Stimulated activated CD8-positive, alpha-beta memory T cell treated with anti-CD3 and anti-CD28 coated beads, Interleukin-7, amount 100 ng/mL, for 1 hour (primary cell): ENCODE measurements at places on chromosomes 5 and 9.

GRCh38 chr5:126926187-126926586, 104.2 kb downstream of the MARCHF3 start:
- no peak for DNase-seq

DNA sequence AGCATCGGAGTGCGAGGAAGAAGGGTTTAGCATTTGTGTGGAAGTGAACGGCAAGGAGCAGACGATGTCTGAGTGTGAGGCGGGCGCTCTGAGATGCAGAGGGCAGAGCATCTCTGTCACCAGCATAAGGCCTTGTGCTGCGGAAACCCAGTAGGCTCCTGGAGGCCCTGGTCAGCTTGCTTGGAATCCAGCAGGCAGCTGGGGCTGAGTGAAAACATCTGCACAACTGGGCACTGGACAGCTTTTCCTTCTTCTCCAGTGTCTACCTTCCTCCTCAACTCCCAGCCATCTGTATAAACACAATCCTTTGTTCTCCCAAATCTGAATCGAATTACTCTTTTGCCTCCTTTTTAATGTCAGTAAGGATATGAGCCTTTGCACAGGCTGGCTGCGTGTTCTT, 72.1 kb downstream of the C7 start:
- no peak for DNase-seq

DNA sequence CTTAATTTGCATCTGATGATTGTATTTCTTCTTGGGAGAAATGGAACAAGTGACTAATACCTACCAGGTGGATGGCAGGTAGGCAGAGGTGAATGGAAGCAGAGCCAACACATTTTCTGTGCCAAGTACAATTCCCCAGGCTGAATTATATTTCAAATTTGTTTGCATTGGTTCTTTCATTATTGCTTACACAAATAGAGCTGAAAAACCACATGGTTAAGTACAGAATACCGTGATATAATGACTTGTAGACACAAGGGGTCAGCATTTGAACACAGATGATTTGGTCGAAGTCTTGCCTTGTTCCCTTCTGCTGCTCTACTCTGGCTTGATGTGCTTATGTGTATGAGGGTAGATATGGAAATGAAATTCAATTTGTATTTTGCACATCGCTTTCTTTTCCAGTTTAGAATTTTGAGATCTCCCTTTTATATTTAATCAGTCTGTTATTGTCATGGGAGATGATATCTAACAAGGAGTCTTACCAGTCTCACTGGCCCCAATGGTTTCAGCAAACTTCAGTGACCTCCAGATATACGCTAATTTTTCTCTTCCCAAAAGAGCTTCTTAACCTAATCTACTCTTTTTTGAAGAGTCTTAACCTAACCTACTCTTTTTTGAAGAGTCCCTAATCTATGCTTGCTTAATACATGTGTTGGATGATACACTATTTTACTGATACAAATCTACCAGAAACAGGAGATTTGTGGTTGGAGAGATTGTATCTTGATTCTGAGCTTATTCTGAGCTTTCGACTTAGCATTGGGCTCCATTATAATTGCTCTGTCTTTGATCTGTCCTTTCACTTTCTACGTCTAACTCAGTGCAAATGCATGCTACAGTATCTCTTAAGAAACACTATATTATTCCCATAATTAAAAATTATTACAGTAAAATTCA, 88.1 kb downstream of the PCSK1 start:
- DNase-seq = no peak

DNA sequence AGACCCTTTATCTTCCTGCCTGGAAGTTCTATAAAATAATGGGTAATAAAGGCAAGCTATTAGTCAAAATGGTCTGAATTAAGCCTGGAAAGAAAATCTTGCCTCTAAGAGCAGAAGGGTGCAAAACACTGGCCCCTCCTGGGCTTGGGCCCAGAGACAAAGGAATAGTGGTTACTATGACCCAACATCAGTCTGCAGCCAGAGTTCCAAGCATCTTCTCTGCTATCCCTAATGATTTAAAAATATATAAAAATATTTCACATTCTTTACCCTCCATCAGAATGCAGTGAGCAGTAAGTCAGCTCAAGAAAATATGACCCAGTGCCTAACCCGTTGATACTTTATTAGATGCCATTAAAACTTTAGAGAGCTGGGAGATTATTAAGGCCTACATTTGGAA, 14.7 kb downstream of the TNFAIP8 start:
- DNase-seq = no peak

DNA sequence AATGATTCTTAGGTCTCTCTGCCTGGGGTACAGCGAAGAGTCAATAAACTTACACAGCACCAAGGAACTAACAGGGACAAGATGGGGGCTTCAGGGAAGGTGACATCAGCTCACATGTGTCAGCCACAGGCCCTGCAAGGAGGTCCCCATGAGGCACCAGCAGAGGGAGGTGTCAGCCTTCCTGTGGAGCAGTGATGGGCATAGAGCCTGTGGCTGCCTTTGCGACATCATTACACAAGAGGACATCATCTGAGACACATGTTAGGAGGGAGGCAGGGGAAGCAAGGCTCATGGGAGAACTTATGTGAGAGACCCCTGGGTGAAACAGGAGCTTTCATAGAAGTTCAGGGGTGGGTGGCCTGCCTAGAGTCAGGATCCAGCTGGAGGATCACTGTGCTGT, 389.6 kb downstream of the SEMA5A start:
- no peak for DNase-seq

DNA sequence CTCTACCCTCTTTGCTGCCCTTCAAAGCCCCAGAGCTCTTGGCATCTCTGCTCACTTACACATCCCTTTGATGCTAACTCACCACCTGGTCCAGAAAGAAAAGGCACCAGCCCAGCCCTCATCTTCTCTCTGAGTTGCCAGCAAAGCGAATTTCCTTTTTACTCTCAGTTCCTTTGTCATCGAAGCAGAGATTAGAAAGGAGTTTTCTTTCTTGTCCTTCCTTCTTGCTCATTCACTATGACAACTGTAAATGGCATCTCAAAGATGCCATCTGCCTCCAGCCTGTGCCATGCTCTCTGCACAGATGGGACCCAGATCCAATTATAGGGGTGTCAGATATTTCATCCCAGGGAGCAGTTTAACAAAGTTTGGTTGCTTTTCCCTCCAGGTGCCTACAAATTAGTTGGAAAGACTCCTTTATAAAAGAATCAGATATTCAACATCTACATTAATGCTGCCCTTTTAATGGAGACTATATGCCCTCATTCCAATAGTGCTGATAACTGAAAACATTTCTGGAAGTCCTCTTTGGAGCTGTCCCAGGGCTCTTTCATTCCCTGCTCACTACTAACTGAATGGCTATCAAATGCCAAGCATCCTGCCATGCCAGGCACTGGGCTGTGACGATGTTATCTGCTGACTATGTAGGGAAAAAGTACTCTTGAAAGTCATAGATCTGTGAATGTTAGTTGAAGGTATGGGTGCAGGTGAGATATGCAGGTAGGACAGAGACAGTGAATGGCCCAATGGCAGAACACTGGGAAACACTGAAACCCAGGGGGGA, 58.9 kb downstream of the SUSD1 start:
- DNase-seq = no peak

- no peak for DNase-seq
Measured at GRCh38 chr9:6833518-6834192, 75.9 kb downstream of the KDM4C start.

DNA sequence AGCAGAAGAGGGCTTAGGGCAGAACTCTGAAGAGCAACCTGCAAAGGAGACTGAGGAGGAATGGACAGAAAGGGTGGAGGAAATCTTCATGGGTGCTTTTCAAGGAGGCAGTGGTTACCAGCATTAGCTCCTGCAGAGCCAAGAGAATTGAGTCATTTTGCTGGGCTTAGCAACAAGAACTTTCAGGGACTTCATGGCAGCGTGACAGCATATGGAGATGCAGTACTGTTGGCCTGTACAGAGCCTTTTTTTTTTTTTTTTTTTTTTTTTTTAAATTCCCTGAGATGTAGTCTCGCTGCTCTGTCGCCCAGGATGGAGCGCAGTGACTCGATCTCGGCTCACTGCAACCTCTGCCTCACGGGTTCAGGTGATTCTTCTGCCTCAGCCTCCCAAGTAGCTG, 296.0 kb upstream of the DMRT1 start:
- no peak for DNase-seq

GRCh38 chr9:89388084-89388867, 70.0 kb downstream of the SECISBP2 start:
- no peak for DNase-seq

DNA sequence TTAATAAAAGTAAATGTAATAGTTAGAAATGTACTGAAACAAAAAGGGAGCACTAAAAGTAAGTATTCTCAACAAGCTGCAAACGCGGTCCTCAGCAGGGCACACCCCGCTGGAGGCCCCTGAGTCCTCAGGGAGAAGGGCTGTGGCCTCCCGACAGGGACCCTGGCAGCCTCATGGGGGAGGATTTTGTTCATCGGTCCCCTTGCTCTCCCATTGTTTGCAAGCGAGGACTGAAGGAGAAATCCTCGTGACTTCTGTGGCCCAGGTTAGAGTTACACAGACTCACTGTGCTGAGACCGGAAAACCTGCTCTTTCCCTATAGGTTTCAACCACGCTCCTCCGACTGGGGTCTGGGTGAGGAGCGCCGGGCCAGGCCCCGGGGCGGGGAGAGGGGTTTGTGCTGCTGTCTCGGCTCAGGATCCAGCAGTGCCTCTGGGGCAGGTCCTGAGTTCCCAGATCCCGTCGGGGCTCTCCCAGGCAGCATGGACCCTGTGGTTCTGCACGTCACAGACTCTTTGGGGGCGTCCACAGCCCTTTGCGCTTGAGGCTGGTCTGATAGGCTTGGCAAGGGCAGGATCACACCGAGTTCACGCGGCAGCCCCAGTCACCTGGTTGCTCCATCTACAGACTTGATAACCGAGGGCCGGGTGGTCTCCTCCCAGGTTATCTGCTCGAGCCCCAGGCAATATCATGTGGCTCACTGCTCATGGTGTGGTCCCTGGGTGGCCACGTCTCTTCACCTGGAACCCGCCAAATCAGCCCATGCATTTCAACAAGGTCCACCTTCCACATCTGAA, 38.8 kb downstream of the MRPL36 start:
- no peak for DNase-seq

GRCh38 chr9:124345063-124345462, 70.2 kb downstream of the PSMB7 start:
- DNase-seq = no peak

- DNase-seq = no peak
Measured at GRCh38 chr5:88675708-88676636, 207.0 kb downstream of the MEF2C start.

GRCh38 chr5:90601468-90601867, 42.9 kb downstream of the ADGRV1 start:
- no peak for DNase-seq

DNA sequence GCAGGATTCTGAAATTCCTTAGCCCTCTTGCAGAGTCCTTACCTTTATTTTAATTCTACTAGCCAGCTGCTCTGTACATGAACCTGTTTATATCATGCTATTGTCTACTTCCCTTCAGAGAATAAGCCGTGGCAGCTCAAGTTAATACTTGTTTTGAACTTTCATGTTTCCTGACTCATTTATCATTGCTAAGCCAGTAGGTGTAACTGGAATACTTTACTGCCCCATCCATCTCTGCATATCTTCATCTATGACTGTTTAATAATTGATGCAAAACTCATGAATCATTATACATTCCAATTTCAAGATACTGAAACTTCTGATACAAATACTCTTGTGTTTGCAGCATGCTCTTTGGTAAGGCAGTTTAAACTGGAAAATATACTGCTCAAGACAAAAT, 174.7 kb downstream of the PPP2R2B start:
- DNase-seq = no peak

DNA sequence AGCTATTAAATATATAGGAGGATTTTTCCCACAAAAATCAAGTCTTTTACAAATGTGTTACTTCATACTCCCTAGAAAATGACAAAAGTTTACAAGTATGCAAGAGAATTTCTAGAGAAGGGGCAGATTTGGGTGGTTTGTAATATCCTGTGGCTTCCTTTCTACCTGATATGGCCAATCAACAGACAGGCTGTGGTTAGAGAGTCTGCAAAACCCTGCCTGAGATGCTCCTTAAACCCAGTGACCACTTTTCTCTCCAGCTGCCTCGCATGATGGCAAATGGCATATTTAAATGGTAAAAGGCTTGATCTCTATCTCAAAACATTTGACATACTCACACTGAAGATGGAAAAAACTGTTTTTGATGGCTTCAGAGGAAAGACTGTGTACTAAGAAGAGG, 550.1 kb upstream of the ZNF462 start:
- no peak for DNase-seq

DNA sequence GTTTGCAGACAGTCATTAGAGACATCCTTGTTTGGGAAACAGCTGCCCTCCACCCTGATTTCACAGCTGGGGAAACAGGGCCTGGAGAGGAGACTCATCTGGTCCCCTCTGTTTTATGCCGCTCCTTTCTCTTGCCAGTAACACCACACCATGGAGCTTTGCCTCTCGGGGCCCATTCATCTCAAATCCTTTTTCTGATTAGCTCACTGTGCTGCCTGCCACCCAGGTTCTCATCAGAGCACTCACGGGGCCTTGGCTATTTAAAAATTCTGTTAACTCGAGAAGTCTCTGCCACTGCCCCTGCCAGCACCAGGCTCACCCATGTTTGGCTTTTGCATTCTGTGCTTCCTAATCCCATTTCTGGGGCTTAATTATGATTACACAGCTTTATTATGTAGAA, 36.8 kb upstream of the C5orf58 start:
- no peak for DNase-seq

DNA sequence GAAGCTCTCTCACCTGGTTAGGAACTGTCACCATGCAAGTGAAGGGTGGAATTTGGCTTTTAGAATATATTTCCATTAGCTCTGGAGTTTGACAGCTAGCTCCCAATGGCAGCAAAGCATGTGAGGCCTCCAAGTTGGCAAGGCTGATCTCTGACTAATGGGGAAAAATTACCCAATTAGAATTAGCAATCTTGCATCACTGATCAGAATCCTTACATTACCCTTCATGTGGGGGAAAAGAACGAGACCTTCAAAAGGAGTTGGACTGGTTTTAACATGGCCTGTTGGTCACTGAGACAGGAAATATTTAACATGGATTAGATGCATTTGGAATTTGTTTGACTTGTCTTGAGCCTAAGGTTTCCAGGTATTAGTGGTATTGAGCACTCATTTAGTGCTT, 192.3 kb upstream of the GDNF start:
- DNase-seq = no peak

DNA sequence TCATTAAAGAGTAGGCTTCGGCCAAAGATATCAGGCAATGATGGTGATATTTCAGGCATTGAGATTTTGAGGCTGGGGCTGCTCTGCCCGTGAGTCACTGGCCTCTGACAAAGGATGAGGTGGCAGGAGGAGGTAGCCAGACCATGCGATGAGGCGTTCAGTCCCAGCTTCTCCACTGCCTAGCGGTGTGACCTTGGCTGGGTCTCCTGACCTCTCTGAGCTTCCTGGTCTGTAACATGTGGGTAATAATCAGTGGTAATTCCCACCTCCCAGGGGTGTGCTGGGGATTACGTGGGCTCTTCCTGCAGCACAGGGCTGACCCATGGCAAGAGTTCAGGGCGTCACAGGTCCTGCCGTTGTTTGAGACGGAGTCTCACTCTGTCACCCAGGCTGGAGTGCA, 73.2 kb upstream of the RAPGEF1 start:
- DNase-seq = no peak

DNA sequence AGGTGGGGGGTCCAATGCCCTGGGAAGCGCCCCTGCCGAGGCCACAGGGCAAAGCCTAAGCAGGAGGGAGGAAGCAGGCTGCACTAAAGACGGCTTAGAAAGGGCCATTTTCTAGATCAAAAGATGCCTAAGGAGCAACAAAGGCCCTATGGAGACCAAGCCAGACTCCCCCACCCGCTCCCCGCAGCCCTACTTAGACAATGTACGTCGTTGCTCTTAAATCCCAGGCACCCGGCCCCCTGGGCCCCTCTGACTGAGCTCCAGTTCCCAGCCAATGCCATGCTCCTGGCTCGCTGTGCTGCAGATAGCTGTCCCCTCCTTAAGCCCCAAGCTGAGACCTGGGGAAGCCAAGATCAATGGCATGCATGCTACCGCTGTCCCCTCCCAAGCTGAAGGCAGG, 10.3 kb downstream of the IPPK start:
- no peak for DNase-seq
